ENCODE measurements at places on chromosomes 6 and 20. TPM values are rescaled to one million over a fixed set of nuclear protein-coding genes. Genes with fewer than 3 reads are reported as not detected.

DNA sequence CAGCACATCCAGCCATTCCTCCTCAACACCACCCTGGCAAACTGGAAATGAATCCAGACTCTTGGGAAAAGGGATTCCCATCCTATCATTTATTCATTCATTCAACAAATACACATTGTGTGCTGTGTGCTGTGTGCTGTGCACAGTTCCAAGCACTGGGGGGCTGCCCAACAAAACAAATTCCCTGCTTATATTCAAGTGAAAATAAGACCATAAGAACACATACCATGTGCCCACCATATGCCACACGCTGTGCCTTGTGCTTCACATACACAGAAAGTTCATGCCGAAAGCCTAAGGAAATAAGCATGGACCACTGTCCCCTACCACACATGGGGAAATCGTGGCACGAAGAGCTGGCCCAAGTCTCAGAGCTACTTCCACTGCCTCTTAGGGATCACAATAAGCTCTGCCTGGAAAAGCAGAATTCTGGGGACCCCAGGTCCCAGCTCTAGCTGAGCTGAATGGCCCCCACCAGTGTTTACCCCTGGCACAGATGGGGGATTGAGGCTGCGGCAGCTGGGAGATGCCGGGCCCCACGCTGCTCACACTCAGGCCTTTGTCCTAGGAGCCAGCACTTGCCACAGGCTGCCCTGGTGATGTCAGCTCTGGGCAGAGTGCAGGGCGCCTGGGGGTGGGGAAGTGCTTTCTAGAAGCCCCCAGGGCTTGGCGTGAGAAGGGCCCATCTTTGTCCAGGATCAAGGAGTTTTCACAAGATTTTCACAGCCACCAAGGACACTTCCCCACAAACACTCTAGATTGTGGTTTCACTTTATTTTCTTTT is 99.6 kb downstream of the PREX1 start:
- no peak for DNase-seq

DNA sequence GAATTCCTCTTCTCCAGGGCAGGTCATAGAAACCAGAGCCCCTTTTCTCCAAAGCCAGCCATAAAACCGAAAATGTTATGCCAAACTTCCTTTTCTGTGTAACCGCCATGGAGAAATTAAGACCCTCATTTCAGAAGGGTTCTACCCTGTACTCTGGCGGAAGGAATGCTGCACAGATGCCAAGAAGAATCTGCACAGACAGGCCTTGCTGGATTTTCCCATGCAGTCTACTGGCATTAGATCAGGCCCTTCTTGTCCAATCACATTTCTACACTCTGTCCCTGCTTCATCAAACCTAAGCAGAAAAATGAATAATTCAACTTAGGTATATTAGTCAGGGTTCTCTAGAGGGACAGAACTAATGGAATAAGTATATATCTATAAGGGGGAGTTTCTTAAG is 43.2 kb upstream of the MC3R start:
- DNase-seq, result no peak

- DNase-seq, result no peak
These were observed at the start of gene RHAG for GRCh38 chr6:49636713-49637349. TSS of gene RHAG (minus strand) at chr6:49636839. CDS start at chr6:49636812, 27 bp downstream.

GRCh38 chr6:126048635-126049034 is 62.3 kb downstream of the TRMT11 start:
- DNase-seq, result no peak

GRCh38 chr6:119463081-119463626 is 113.6 kb upstream of the MAN1A1 start:
- DNase-seq, result no peak

DNA sequence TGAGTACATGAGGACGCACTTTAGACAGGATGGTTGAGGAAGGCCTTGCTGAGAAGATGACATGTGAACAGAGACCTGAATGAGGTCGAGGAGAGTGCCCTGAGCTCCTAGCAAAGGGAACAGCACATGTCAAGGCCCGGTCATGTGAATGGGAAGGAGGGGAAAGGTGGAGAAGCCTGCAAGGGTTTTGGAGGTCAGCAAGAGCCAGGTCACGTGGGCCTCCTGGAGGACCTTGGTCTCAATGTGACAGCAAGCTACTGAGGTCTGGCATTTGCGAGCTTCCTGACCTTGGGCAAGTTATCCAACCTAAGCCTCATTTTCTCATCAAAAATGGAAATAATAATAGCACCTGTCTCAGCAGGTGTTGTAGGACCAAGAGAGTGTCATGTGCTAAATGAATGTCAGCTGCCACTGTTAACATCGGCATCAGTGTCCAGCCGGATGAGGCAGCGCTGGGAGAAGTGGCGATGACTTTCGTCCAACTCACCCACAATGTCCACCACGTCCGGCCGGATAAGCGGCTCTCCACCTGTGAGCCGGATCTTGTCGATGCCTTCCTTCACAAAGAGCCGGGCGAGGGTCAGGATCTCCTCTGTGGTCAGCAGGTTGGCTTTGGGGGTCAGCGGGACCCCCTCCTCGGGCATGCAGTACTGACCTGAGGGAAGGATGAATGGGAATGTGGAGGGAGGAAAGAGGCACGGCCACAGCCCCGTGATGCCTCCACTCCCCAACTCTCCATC is 8.9 kb downstream of the MOCS1 start:
- DNase-seq, result no peak

DNA sequence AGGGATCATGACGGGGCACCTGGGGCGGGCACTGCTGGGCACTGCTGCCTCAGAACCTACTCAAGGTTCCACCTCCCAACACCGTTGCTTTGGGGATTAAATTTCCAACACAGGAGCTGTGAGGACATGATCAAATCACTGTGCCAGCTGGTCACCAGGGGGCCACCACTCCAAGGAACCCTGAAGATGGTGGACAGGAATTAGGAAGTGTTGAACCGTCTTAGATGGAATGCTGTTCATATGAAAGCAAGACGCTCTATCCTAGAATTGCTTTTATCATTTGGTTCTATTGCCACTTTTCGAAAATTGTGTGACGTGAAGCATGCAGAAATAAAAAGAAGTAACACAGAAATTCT is 140.3 kb downstream of the DLL1 start:
- DNase-seq, result no peak

DNA sequence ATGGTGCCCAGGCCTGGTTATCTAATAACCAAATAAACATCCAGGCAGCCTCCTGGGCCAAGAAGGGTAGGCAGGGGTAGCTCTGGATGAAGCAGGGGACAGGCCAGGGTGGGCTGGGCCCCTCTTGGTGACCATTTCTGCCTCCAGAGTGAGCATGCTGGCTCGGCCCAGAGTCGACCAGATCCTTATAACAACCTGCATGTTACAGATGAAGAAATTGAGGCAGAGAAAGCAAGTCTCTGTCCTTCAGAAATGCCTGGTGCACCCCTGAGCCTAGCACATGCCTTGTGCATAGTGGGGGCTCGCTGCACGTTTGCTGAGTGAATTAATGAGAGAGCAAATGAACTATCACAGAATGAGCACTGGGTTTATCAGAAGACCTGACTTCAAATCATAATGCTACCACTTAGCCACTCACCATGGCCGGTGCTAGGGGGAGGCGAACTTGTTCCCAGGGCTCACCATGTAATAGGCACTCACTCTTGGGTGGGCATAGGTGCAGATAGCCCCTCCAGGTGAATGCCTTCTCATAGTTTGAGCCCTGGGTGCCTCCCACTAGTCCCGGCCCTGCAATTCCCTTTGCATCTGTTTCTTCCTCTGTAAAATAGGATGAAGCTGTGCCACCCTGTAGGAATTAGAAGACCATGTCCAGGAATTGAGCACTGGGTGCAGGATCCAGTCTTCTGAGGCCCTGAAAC is 3.8 kb upstream of the APCDD1L start:
- no peak for DNase-seq

DNA sequence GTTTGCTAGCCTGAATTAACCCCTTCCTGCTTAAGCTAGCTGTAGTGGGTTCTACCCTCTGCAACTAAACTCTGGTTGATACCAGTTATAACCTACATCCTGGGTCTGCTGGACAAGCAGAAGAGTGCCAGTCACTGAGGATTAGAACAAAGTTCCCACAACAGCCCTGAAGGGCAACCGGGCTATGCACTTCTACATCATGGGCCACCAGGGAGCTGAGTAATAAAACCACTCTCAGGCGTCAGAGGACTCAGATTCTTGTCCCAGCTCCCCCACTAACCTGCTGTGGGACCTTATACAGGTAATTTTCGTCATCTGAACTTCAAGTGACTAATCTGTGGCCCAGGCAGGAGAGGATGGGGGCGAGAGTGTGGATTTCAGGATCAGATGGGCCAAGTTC is 56.8 kb downstream of the EYA2 start:
- no peak for DNase-seq

- no peak for DNase-seq
These were observed 277.6 kb upstream of the RNF217 start for GRCh38 chr6:124684621-124685020.

DNA sequence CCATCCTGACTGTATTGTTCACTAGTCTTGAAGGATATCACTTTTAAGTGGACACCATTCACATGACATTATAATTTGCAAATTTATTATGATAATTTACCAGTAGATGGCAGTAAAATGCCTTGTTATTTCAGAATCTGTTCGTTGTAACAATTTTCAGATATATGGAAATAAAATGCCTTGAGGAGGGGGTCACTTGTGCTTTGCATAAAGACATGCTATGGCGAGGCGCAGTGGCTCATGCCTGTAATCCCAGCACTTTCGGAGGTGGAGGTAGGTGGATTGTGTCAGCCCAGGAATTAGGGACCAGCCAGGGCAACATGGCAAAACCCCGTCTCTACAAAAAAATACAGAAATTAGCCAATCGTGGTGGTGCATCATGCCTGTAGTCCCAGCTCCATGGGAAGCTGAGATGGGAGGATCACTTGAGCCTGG is 9.0 kb upstream of the NCOA6 start:
- DNase-seq, result no peak

DNA sequence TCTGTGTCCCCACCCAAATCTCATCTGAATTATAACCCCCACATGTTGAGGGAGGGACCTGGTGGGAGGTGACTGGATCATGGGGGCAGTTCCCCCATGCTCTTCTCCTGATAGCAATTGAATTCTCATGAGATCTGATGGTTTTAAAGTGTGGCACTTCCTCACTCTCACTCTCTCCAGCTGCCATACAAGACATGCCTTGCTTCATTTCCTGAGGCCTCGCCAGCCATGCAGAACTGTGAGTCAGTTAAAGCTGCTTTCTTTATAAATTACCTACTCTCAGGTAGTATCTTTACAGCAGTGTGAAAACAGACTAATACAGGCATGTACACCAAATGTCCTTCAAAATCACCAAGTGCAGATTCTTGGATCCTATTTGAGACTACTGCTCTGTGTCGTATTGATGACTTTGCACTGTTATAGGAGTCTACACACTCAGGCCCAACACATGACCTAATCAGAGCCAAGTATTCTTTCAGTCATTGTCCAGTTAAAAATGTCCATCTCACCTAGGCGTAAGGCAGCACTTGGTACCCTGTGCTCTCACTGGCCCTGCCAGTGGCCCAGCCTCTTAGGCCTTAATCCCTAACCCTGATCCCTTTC is 52.8 kb upstream of the UST start:
- no peak for DNase-seq

DNA sequence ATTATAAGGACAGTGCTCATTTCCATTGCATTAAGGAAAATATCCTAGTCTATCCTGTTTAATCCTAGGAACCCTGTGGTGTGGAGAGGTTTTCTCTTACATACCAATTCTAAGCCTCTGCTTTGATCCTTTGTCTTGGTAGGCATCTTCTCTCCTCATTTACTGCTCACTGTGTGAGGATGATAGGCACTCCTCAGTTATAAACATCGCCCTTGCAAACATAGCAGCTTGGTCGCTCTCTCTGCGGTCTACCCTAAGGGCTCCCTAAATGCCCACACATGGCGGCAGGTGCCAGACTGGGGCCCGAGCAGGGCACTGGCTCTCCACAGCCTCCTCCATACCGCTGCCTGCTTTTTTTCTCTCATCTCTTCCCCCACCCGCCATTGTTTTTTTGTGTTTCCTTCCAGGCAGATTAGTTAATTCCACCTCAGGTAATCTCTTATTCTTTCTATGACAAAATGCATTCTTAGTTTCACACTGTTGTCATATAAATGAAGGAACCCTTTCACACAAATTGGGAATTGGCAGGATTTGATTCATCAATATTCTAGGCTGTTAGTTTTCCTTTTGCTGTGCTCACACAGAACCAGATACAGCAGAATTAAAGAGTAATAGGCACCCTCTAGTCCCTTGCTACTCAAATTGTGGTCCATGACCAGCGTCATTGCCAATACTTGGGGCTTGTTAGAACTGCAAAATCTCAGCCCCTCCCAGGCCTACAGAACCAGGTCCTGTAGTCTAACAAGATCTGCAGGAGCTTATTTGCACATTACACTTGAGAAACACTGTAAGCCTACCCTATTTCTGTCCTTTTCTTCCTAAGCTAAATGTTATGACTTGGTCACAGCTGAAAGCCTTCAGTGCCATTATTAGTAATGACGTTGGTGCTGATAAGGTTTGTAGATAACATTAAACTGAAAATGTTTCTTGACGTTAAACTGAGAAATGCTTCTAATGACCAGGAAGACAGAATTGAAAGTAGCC is 36.3 kb downstream of the CARMIL1 start:
- no peak for DNase-seq

- peak; percentile 12 for DNase-seq
These were observed 31.1 kb upstream of the DLGAP4 start for GRCh38 chr20:36275011-36275410.

DNA sequence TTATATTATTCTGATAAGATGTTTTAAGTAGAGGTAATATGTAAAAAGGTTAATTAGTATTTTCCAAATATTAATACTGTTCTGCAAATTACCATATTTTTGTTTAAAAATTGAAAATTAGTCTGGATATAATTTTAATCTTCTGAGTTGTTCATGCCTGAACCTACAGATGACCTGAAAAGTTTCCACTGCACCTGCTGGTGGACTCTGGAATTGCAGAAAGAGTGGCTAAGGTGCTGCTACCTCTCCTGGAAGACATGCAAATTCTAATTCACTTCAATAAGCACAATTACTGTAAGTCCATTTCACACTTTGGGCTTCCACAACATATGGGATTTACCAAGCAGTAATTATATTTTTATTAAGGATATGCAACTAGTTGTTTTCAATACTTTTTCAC is 77.7 kb upstream of the OLIG3 start:
- DNase-seq, result no peak

DNA sequence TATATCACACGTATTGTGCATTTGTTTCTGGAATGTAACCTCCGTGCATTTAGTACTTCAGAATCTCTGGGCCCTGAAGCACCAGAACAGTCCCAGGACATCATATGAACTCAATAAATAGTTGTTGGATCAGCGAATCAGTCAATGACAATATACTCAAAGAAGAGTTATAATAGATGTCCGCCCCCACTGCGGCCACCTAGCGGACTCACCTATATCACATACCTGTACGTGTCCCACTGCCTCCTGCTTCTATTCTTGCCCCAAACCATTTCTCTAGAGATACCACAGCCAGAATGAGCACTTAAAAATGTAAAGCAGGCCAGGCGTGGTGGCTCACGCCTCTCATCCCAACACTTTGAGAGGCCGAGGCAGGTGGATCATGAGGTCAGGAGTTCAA is 73.9 kb downstream of the DCDC2 start:
- no peak for DNase-seq

DNA sequence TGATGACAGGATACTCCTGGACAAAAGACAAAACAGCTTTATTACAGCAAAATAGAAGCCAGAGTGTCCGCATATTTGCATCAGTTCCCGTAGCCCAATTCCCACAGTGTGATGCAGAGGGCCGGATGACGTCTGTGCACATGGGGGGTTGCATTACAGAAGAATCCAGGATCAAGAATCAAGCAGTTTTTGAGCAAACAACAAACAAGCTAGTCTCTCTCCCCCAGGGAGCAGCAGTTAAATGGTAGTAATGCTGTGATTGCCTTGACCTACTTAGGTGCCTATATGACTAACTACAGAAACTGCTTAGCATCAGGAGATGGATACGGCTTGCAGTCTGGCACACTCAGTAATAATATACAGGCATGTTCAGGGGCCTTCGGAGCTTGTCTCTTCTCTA is 3.2 kb upstream of the SDHAF4 start:
- peak; percentile 29 for DNase-seq

CPNE1 gene
- polyA plus RNA-seq, result 59.5 TPM

C20orf141 gene
- polyA plus RNA-seq, result not detected
